Fibroblast of lung (primary cell): ENCODE measurements at places on chromosomes 16 and 17.

DNA sequence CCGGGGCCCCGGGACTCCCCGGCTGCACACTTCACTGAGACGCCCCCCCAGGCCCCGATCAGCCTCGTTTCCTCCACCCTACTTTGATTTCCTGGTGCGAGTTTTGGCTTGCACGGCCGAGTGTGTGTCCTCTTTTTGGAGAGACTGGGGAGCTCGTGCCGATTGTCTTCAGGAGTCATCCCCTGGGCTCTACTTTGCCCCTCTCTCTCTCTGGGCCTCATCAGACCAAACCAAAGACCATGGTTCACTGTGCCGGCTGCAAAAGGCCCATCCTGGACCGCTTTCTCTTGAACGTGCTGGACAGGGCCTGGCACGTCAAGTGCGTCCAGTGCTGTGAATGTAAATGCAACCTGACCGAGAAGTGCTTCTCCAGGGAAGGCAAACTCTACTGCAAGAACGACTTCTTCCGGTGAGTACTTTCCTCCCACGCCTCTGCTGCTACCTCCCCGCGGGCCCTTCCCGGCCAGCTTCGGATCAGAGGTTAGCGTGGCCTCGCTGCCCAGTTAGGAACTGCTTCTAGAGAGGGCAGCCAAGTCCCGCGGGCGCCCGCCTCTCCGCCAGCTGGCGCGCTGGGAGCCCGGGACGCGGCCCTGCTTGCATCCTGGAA lies 787 bp downstream of the LHX1 start:
- peak; percentile 26 for DNase-seq

DNA sequence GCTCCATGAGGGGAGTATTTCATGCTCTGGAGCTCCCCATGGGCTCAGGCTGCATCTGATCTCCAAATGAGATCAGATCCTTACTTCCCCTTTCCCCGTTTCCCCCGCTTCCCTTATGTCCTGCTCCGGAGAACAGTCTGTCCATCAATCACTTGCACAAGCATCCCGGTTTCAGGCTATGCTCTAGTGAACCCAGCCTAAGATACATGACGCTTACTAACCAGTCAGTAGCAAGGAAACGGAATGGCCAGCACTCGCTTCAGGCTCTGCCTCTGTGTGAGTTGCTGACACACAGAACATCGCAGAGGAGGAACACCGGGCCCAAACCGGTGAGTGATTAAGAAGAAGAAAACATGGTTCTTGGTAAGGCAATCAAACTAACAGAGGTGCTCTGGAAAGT lies 9.4 kb upstream of the ATP5MC1 start:
- no peak for DNase-seq

DNA sequence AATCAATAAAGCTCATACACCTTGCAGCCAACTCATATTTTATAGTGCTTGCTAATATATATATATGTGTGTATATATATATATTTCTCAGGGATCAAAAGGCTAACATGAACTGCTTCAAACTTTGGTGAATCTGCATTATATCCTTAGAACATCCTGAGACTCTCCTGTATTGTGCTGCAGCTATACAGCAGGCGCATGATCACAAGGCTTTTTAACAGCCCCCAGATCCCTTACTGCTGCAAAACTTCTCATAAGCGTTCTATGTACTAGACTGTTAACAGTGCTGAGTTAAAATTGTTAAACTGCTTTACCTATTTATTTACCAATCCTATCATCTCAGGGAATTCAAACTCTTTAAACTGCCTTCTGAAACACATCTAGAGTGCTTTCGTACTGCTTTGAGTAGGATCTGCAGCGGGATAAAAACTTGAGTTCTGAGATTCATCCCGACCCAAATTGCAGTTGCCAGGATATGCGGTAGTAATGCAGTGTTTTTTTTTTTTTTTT lies 1.3 kb downstream of the GPATCH8 start:
- peak; percentile 16 for DNase-seq

DNA sequence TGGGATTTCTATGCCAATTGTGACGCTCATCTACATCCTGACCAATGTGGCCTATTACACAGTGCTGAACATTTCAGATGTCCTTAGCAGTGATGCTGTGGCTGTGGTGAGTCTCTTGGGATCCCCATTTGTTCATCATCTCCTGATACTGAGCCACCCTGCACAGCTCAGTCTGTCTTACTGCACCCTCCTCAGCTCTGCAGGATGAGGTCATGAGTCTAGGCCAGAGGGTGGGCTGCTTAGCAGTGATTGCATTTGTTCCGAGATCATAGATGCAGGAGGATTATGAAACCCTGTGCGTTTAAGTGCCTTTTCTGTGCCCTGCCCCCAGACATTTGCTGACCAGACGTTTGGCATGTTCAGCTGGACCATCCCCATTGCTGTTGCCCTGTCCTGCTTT lies 19.5 kb downstream of the SLC7A6OS start:
- no peak for DNase-seq

GRCh38 chr17:75344666-75345065 lies 55.4 kb upstream of the SLC25A19 start:
- peak; percentile 30 for DNase-seq

DNA sequence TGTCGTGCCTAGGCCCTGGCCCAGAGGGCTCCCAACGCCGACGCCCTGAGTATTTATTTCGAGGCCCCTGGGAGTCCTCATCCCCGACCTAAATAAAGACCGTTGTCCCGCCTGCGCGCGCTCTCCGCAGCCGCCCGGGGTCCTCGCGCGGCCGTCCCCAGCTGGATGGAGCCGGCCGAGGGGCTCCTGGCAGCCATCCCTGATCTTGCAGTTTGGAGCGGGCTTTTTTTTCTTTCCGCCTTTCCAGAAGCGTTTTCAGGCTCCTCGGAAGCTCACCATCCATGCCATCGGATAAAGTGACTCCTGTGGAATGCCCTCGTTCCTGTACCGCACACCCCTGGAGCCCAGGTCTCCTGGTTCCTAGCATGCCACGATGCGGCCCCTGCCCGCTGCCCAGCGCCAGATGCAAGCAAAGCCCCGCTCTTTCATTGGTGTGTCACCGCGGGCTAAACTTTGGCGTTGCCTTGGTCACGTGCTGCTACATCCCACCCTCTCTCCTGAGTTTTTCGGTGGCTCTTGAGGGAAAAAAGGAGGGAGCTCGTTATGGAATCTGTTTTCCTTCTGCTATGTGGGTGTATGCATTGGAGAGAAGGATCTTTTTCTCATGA lies 716 bp downstream of the TMEM94 start:
- DNase-seq = peak; percentile 69

DNA sequence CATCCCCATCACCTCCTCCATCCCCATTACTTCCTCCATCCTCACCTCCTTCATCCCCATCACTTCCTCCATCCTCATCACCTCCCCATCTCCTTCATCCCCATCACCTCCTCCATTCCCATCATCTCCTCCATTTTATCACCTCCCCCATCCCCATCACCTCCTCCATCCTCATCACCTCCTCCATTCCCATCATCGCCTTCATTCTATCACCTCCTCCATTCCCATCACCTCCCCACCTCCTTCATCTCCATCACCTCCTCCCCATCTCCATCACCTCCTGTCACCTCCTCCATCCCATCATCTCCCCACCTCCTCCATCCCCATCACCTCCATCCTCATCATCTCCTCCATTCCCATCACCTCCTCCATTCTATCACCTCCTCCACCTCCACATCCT lies 116.4 kb downstream of the SEC14L1 start:
- no peak for DNase-seq

DNA sequence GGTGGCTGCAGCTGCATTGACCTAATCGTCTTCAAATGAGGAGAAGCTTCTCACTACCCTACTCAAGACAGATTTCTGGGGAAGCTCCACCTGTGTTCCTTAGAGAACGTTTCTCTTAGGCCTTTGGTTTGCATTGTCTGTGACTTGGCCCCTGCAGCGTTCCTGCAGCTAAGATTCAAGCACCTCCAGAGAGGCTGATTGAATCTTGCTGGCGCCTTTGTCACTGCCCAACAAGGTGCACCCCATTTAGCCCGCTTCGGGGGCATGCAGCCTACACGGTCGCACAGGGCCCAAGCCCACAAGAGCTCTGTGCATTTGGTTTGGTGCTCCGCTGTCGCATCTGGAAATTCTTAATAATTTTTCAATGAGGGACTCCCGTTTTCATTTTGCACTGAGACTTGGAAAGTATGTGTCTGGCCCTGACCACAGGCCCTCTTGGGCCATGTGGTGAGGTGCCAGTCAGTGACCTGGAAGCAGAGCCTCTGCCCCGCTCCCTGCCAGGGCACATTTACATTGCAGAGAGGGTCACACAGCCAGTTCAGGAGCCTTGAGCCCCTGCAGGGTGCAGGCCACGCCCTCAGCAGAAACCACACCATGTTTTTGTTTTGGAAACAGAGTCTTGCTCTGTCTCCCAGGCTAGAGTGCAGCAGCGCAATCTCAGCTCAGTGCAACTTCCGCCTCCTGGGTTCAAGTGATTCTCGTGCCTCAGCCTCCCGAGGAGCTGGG lies 51.1 kb upstream of the CACNG5 start:
- no peak for DNase-seq

DNA sequence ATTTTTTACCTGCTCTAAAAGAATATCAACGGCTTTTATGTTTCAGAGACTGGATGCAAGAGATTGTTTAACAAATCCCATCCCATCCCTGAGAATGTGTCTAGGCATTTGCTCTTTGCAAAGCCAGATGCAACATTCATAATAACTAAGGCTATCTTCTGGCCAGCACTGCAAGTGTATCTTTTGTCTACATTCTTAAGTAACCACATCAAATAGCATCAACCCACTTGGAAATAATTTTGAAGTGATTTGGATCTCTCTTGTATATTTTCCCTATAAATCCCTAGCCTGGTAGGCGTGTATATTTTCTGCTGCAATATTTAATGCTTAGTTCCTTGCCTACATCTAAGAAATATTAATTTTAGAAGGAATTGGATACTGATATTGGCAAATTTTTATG lies 64.3 kb downstream of the PIGL start:
- DNase-seq = peak; percentile 86

DNA sequence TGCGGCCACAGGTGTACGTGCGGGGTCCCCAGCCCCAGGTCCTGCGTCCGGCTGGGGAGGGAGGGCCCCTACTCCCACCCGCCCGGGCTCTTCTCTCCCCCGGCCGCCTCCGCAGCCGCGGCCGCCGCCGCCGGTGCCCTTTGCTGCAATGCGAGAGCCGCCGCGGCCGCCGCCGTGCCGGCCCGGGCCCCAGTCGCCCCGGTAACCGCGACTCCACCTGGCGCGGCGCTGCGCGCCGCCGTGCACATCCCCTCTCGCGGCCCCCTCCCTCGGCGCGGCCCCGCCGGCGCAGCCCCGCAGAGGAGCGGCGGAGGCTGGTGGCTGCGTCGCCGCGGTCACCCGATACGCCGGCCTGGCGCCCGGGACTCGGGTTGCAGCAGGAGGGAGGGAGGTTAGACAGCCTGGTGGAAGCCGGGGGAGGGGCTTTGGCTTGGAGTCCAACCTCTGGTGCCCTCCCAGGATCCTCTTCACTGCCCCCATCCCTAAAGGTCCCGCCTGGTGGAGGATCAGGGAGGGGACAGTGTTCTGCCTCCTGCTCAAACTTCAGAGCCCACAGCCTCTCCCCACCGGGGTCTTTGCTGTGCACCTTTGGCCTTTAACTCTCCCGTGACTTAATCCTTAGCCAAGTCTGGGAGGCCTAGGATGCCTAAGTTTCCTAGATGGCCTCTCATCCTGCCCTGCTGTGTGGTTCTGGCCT lies 32.9 kb downstream of the SRCIN1 start:
- DNase-seq = no peak

DNA sequence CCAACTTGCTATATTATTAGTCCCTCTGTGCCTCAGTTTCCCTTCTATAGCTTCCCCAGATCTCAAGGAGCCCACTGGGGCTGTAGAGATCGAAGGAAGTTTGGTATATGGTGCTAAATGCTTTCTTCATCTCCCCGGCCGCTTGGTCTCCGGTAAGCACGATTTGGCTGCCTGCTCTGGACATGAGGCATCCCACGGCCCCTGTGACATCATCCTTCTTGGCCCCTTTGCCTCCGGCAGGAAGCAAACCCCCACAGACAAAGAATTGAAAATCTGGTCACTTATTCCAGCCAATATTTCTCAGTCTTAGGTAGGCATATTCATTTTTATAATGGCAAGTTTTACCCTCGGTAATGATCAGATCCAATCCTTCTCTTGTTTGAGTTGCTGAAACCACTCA lies 65.8 kb downstream of the WSCD1 start:
- no peak for DNase-seq

DNA sequence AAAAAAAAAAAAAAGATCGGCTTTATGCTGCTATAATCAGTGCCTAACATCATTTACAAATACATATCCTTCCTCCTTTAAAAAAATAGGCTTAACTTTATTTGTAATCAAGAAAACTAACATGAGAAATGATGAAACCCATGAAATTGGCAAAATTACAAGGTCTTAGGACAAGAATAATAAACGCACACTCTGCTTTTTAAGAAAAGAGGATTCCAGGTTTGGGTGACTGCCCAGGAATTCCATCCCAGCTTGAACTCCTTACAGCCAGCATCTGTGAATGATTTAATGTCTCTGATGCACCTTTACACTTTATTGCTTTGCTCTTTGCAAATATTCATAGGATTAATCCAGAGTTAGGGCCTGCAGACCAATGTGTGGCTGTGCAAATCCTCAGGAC lies 196.0 kb downstream of the CBLN1 start:
- DNase-seq = no peak

DNA sequence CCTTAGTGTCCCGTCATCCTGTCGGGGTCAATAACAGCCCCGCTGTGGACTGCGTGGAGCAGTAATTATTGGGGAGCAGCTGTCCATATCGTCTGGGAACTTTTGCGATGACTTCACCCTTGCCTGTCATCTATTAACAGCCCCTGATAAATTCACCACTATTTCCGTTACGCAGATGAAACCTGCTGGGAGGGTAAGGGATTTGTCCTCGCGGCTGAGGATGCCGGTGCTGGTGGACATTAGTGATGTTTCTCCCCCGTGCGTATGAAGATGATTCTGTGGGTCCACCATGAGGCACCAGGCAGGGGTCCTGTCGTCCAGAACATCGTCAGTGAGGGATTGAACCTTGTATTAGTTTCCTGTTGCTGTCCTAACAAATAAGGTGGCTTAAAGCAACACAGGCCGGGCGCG lies 1.0 kb downstream of the FLYWCH2 start:
- no peak for DNase-seq

GRCh38 chr16:1961651-1962067 lies 2.3 kb downstream of the NDUFB10 start:
- no peak for DNase-seq

DNA sequence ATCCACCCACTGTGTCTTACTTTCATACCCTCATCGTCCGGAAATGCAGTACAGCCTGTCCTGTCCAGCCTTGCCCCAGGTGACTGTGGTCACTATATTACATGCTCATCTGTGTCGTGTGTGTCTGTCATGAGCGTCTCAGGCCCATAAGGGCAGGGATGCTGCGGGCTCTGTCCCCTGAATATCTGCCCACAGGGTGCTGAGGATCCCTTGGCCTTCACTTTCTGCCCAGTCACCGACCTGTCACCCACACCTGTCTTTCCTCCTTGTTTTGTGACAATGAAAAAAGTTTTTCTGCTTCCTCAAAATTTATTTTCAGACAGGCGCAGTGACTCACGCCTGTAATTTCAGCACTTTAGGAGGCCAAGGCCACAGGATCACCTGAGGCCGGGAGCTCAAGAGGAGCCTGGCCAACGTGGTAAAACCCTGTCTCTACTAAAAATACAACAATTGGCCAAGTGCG lies 1.4 kb upstream of the CTRB1 start:
- no peak for DNase-seq
